ENCODE measurements at places on chromosomes 5 and 9.

DNA sequence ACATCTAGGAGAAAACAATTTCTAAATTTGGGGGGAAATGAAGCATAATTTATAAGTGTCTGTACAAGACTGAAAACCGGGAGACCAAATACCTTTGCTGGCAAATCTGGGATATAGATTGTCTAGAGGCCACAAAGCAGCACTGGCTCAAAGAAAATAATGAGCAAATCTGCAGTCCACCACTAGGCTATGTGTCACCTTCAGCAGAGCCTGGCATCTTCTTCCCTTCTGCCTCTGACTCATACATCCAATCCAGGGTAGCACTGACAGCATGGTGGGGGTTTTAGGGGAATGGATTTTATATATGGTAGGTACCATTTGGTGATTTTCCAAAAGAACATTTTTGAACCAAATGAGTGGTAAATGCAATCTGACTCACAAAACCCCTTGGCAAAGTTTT lies 12.8 kb downstream of the FAM81B start:
- DNase-seq: no peak

- no peak for DNase-seq
Observed at GRCh38 chr9:96603305-96604003, 16.2 kb downstream of the CDC14B start.

DNA sequence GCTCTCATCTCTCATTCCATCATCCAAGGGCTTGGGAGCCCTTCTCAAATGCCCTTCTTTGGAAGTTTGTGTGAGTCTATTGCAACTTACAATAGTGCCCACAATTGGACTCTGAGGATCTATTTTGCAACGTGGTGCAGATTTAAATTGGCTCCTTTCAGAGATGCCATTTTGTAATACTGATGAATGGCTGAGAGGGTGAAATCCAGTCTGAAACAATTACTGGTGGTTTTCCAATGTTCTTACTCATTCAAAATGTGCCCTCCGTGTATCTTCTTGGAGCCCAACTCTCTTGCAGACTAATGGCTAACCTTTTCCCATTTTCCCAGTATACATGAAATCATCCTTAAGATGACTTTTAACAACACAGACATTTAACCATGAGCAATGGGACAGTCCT lies 6.1 kb downstream of the ZNF462 start:
- no peak for DNase-seq

GRCh38 chr5:151459680-151460324 lies 12.4 kb downstream of the SLC36A1 start:
- DNase-seq: no peak

- DNase-seq: no peak
Observed at GRCh38 chr5:149170299-149170698, 29.0 kb downstream of the ABLIM3 start.

DNA sequence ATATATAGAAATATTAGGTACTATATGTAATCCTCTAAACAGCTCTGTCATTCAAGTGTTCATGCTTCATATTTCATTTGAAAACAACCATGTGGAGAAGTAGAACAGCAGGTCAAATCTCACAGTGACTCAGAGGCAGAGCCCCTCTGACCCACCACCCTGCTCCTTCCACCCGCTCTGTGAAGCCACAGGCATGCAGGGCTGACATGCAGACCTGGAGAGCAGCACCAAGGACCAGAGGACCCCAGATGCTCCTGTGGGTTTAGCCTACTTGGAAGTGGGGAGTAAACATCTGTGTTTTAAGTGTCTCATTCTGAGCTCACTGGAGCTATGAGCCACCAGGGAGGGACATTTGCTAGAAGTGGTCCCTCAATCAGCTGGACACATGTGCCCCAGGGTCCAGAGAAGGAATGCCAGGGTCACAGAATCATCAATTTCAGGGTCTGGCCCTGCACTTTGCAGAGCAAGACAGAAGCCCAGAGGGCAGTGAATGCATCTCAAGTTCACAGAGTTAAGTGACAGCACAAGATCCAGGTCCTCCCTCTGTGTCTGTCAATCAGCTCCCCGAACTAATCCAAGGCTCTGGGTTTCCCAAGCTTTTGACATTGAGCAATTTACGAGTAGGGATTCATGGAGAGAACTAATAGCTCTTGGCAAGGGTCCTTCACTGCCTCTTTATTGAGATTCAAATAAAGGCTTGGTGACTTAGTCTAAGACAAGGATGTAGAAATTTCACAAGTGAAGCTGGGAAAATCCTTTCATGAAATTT lies 441.1 kb downstream of the SEMA5A start:
- no peak for DNase-seq

DNA sequence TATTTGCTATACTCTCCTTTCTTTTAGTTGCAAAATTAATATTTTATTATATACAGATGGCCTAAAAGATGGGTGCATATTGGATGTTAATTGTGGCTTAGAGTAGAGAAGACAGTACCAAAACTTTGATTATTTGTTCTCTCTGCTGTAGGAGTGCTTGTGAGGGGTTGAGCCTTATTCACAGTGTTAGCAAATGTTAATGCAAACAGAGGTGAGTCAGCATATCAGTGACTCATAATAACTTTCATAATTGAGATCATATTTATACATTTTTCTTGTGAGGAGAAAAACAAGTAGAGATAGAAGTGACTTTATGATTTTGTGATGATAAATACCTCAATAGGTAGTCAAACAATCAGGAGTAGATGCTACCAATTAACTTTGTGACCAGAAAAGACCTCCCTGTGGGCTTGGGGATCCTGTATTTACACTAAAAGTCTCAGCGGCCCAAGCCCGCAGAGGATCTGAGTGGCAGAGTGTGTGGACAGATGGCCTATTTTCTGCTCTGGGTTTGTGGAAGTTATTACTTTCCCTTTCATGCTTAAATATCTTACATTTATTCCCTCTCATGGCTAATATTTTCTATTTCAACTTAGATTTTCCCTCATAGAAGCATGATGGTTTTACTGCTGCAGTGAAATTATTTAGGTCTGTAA lies 226.5 kb downstream of the TAF11L14 start:
- DNase-seq: no peak

DNA sequence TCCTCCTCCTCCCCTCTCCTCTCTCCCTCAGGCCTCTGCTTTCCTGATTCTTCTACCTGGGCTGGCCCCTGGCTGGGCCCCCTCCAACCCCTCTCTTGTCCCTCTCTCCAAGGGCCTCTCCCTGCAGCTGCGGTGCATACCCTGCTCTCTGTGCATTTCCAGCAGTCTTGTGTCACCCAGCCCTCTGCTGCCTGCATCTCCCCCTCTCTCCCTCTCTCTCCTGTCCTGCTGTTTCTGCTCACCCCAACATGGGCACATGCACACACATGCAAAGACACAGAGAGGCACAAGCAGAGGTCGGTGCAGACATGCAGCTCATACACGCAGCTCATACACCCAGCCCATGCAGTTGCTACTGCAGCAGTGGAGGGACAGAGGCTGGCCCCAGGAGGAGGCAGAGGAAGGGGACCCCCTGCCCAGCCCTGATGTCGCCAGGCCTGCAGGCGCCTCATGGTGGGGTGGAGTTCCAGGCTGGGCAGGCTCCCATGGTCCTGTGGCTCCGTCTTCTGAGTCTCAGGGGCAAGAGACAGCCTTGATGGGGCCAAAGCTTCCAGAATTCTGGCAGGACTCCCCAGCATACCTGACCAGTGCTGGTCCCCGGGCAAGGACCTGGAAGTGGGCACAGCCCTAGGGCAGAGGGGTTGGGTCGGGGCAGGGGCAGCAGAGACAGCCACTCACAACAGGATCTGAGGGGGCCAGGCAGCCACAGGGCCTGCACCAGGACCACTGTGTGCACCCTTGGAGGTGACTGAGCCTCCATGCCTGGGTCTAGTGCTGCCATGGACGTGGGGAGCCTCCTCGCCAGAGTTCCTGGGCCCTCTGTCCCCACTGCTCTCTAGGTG lies 216.9 kb downstream of the C9orf50 start:
- DNase-seq: no peak

Measured in NCI-H1092 (cell line).